A549 treated with ZK216348 at 1 μM for 4 hours (cell line): ENCODE measurements at places on chromosomes 12 and 14. TPM values are rescaled to one million over a fixed set of nuclear protein-coding genes. Genes with fewer than 3 reads are reported as not detected.

ASCL1 gene
- not detected in 5 replicates for total RNA-seq

MAP3K9 gene
- total RNA-seq, result 4.3 to 6.5 TPM (median 5.4 TPM) in 5 replicates

TMEM132C gene
- total RNA-seq, result not detected in 5 replicates

AGAP2 gene
- total RNA-seq, result 0.08 to 0.48 TPM (median 0.12 TPM) in 5 replicates

FAM186B gene
- total RNA-seq, result 0.11 to 0.23 TPM (median 0.14 TPM) in 3 of 5 replicates, not detected in the others

ISCU gene
- 85.2 to 101 TPM (median 91.7 TPM) in 5 replicates for total RNA-seq

CPNE6 gene
- total RNA-seq, result not detected in 5 replicates

INHBE gene
- total RNA-seq, result 0.07 to 0.11 TPM in 2 of 5 replicates, not detected in the others

SERPINA10 gene
- total RNA-seq, result not detected in 5 replicates
